ENCODE measurements at places on chromosomes 3 and 15.

DNA sequence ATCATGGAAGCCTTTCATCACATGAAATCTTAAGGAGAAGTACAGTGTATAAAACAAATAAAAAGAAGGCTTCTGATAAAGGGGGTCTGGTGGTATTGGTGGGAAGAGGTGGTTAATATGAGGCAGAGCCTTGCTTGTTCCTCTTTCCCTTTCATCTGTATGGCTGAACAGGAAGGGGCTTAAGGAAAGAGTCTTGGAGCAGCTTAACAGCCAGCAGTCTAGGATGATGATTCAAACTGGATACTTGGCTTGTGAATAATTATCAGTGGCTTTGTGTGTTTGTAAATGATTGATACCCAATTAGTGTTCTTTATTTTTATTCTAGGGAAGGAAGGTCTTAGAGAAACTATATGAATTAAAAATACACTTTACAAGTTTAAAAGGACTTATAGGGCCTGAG, 29.1 kb upstream of the TCAIM start:
- DNase-seq, result no peak

DNA sequence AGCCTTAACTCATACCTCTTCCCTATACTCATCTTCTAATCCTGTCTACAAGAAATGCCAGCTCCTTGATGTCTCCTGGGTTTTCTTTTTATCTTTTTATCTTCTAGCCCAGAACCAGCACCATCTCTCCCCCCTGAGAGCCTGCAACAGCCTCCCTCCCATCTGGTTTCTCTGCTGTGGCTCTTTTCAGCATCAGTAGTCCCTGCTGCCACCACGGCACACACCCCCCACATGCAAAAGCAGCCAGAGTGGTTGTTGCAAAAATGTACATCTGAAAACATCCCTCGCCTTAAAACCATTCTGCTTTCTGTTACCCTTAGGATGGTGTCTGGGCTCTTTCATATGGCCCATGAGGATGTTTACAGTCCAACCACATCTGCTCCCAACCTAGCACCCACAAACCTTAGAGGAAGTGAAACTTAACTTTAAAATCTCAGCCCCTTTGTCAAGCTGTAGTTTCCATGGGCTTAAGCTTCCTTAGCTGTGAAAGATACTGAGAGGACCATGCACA, 775 bp downstream of the TTC21A start:
- no peak for DNase-seq

GRCh38 chr15:40367686-40368611, 9.9 kb downstream of the DISP2 start:
- peak; percentile 56 for DNase-seq

- DNase-seq, result no peak
Observed at GRCh38 chr3:10263646-10264363, 15.5 kb downstream of the TATDN2 start.

GRCh38 chr3:62527474-62527873, 154.1 kb upstream of the FEZF2 start:
- no peak for DNase-seq

- no peak for DNase-seq
Observed at GRCh38 chr3:170560296-170560695, 25.6 kb downstream of the SLC7A14 start.

DNA sequence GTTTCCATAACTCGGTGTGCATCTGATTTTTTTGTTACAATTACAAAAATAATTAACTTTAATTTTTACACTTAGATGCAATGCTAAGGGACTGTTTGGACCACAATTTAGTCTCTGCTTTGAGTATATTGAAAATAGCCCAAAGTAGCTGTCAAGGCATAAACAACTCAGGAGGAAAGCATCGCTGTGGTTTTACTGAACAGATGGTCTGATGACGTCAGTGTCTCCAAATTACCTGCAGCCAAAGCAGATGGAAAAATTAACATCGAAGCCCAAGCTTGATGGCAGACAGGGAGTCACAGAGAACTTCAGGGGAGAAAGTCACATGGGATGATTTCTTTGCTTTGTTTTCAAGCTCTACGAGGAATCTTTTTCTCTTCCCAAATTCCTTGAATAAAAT, 83.1 kb upstream of the PLCL2 start:
- DNase-seq, result peak; percentile 35

- no peak for DNase-seq
Observed at GRCh38 chr15:70701891-70702568, 61.3 kb downstream of the UACA start.

- DNase-seq, result no peak
Observed at GRCh38 chr3:143479727-143480126, 360.2 kb downstream of the CHST2 start.

GRCh38 chr15:101362359-101362758, 67.3 kb upstream of the SNRPA1 start:
- no peak for DNase-seq

- DNase-seq, result no peak
Observed at GRCh38 chr3:24829629-24830229, 335.1 kb upstream of the THRB start.

GRCh38 chr3:51657234-51657633, 13.8 kb upstream of the TEX264 start:
- DNase-seq, result no peak

DNA sequence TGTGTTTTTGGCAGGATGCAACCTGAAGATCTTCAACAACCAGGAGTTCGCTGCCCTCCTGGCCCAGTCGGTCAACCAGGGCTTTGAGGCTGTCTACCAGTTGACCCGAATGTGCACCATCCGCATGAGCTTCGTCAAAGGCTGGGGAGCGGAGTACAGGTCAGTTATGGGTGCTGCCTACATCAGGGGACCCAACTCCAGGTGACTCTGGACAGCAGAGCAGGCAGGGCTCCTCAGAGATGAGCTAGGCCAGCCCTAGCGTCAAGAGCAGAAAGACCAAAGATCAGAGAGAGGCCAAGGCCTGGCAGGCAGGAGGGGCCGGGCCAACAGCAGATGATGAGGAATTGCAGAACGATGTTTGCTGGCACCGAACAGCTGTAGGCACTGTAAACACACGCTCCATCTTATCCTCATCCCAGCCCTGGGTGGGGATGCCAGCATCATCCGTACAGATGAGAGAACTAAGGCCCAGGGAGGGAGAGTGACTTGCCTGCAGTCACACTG, 67.1 kb downstream of the AAGAB start:
- DNase-seq, result no peak
